CD4-positive, alpha-beta T cell treated with Interleukin-15 for 4 hours (primary cell): ENCODE measurements at places on chromosomes 2 and 18.

GRCh38 chr2:112727276-112728028, 6.6 kb downstream of the NT5DC4 start:
- no peak for DNase-seq

DNA sequence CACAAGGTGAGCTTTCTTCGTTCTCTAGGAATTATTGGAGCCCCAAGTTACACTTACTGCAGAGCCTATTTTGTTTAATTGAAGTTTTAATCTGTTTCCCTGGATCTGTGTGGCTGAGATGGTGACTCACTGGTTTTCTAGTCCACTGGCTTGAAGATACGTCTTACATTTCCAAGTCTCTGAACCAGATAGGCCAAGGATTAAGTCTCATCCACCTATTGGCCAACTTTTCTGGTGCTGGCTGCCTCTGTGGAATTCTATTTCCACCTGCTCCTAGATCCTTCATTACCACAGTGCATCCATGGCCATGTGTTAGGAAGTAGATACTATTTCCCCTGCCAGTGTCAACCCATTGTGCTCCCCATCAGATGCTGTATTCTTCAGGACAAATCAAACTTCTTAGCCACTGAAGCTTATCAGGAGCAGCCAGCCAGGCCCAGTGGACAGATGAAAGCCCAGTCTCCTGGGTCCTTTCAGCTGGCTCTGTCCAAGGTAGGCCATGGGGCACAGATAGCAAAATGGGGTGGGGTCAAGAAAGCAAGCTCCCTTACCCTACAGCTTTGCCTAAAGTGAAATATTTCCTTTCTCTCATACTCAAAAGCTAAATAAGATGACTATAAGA, 198.8 kb upstream of the TCF4 start:
- DNase-seq = no peak

DNA sequence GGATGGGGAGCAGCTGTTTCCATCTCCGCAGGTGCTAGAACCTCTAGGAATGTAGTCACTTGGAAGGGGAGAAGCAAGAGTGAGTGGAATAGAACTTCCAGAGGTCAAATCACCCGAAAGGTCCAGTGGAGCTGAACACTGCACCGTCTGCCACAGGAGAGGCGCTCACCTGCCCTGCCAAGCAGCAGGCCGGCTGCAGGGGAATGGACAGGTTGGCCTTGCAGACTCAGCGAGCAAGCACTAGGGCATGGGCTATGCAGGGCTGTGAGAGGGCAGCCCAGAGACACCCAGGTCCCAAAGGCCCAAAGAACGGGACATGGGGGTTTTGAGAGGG, 214.2 kb downstream of the TNS1 start:
- DNase-seq = no peak

DNA sequence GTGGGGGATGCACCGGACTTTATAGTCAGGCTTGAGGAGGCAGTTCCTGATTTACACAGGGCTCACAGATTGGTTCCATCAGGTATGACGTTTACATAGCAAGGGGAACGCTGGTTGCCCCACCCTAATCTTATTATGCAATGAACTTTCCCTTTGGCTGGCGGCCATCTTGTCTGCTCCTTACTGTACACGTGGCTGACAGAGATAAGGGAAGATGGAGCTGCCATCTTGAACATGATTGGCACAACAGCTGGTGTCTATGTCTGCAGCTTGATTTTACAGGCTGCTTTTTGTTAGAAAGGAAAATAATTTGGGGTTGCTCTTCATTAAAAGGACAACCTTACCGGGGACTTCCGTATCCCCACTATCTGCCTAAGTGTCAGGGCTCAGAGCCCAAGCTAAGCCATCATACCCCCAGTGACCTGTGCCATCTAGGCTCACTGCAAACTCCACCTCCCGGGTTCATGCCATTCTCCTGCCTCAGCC, 33.5 kb upstream of the ATG16L1 start:
- DNase-seq = no peak

DNA sequence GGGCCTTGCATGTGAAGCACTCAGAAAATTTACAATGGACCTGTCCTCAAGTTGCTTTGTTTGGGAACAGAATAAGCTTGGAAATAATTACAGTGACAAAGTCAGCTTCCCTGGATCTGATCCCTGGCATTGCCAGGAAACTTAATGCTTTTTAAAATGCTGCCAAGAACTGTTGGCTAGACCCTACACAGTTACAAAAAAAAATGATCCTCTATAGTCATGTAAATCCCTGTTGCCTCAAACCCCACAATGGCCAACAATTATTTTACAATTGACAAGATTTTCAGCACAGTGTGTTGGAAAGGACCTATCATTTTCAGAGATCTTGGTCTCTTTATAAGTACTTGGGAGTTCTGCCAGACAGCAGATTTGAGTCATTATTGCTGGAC, 470.4 kb upstream of the ACVR2A start:
- DNase-seq = no peak

- DNase-seq = no peak
These were observed 148.9 kb downstream of the DTNB start for GRCh38 chr2:25524507-25524906.

GRCh38 chr2:159322419-159322818, 35.9 kb upstream of the WDSUB1 start:
- DNase-seq = no peak
